Hematopoietic multipotent progenitor cell treated with erythropoietin and hydrocortisone succinate and interleukin-3 and kit ligand, for 15 days (in vitro differentiated cells): ENCODE measurements at places on chromosomes 2 and 18.

- DNase-seq: no peak
Observed at GRCh38 chr2:219553463-219553963, 9.7 kb downstream of the TMEM198 start.

GRCh38 chr2:172922306-172922705 is 153.3 kb upstream of the MAP3K20 start:
- DNase-seq: no peak

DNA sequence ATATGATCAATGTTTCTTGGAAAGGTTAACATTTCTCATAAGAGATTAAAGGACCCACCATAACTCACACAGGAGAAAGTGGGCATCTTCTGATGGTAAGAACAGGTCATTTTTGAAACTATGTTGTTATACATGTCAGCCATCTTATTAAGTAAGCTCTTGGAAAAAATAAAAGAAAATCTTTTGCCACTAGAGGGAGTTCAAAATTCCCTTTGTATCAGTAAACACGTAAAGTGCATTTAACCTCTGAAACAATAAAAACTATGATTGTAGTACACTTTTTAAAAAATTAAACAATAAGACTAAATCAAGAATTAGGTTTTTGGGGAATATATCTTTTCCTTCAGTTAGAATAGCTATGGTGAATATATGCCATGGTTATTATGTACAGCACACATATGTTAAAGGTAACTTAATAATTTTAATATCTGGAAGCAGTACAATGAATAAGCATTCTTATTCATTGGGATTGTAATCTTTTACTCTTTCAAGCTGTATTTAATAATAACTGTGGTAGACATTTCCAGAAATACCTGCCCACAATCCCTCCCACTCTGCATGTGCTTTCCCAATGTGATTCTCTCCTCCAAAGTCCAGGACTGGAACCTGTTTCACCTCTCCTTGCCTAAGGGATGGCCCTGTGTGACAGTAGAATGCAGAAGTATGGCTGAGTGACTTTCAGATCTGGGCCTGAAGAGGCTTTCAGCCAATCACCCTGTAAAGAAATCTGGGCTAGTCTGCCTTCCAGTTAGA is 64.2 kb downstream of the RBMS1 start:
- DNase-seq: peak; percentile 64

GRCh38 chr2:23402205-23402740 is 17.3 kb downstream of the KLHL29 start:
- no peak for DNase-seq

DNA sequence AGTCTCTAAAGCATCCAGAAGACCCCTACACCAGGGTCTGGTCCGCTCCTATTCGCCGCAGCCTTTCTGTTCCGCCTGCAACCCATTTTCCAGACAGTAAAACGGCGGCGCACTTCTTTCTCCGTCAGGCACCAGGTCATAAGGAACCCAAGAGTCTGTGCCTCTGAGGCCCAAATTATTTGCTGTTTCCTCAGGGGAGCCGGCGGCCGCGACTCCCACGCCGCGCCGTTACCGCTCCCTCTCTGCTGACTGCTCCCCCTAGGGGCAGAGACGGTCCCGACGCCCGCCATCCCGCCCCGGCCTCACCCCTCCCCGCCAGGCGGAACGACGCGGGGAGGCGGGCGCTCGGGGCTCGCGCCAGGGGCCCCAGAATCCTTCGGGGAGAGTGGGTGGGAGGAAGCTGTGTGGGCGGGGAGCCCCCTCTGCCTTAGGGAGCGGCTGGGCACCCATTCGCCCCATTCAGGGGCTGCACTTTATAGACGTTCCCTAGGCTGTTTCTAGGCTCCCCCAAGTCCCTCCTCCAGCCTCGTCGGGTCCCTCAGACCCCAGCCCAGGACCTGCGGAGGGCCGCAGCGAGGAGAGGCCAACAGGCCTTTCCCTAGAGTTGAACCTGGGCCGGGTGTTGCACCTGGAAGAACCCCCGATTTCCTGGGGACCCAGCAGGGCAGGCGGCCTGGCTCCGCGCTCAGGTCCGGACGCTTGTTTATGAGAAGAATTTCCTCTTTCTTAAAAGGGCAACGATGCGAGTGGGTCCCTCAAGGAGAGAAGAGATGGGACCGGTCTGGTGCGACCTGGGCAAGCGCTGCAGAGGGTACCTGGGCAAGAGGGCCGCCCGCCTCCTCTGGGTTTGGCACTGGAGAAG is 3.6 kb upstream of the CTDSP1 start:
- peak; percentile 93 for DNase-seq

DNA sequence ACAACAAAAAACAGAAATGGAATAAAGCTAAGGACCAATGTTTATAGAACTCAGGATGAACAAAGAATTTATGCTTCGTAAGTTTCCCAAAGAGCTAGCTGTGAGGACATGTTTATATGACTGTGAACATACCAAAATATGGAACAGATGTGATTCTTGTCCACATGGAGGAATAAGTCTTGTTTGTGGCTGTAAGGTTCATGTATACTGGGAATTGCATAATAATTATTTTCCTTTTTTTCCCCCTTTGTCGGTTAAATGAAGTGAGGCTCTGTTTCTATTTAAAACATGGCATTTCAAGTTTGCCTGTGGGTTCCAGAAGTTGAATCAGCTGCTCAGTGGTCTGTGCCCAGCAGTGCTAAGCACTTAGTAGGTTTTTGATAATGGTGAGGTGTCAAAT is 108.1 kb downstream of the FHOD3 start:
- DNase-seq: no peak

DNA sequence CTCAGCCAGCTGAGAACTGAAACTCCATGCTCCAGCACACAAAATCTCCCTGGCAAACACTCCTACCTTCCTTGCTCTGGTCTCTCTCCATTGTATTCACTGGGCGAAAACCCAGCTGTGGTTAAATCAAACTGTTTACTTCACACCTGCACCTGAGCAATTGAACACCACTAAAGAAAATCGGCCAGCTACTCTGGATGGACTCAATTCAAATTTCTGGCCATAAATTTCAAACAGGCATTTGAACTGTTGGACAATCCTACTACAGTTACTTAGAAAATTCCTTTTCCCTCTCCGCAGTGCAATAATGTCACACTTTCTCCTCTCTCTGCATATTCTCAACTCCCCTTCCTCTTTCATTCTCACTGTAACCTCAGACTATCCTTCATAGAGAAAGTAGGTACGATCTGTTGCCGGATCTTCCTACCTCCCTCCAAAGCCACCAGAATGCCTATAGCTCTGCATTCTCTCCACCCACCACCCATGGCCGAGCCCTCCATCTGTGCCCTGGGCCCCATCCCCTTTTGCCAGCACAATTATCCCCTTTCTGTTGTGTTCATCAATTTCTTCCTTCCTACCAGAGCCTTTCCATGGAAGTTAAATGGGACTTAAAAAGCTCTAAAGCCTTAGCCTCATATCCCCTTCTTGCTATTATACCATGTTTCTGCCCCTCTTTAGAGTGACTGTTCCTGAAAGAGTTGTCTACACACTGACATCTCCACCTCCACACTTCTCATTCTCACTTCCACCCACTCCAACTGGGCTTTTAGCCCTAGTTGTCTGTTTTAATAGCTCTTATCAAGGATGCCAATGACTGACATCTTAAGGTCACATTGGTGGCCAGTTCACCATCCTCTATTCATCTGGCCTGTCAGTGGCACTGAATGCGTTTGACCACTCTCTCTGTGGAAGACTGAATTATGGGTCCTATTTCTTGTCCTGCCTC is 127.5 kb upstream of the SLC1A4 start:
- DNase-seq: no peak

GRCh38 chr18:28030458-28030857 is 146.5 kb downstream of the CDH2 start:
- no peak for DNase-seq
